ENCODE measurements at places on chromosomes 5 and 9.

DNA sequence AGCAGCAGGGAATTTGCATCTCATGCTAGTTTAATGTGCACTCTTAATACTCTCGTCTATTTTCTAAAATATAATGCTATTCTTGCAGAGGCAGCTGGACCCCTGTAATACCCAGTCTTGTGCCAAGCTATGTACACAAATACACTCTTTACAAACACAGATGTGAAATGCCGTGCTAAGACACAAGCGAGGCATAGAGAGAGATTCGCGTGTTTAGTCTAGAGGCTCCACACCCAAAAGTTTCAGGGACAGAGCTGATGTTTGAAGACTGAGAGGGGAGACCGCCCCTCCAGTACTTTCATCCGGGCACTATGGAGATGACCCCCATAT, 1.2 kb downstream of the DPYSL3 start:
- DNase-seq = no peak

DNA sequence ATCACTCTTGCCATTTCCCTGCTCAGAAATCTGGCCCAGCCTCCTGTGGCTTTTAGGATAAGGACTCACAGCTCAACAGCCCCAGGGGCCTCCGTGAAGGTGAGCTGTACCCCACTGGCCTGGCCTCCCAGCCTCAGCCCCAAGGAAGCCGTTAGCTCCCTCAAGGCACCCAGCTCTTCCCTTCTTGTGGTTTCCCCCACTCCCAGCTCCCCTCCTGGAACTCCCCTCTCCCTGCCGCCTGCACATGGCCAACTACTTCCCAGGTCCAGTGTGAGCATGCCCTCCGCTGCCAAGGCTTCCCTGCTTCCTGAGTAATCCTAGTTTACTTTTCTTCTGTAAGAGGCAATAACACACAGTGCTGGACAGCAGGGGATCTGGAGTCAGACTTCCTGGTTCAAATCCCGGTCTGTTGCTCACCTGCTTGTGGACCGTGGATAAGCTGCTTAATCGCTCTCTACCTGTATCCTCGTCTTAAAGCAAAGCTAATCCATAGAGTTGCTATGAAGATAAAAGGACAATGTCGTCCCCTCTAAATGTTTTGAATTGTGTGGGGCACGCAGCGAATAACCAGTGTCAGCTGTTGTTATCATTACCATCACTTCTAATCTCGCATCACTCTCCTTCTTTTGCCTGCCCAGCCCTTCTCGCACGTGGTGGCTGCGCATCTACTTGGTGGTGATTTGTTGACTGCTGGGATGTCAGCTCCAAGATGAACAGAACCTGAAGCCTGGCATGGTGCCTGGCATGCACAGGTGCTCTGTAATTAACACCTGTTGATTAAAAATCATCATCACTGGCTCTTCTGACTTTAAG, 86.6 kb downstream of the C5orf15 start:
- DNase-seq = no peak

- no peak for DNase-seq
Observed at GRCh38 chr9:126862104-126862761, 1.8 kb downstream of the ZBTB34 start.

- DNase-seq = no peak
Observed at GRCh38 chr5:39426051-39426745, 1.4 kb upstream of the DAB2 start.

DNA sequence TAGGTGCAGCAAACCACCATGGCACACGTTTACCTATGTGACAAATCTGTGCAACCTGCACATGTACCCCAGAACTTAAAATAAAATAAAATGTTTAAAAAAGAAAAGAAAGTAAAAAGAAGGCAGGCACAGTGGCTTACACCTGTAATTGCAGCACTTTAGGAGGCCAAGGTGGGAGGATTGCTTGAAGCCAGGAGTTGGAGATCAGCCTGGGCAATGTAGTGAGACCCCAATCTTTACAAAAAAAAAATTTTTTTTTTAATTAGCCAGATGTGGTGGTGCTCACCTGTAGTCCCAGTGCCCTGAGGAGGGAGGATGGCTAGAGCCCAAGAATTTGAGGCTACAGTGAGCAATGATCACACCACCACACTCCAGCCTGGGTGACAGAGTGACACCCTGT, 12.5 kb upstream of the LHFPL2 start:
- DNase-seq = no peak

GRCh38 chr5:35811108-35811741, 45.5 kb upstream of the IL7R start:
- no peak for DNase-seq

- DNase-seq = no peak
Observed at GRCh38 chr5:143772621-143773020, 39.3 kb upstream of the HMHB1 start.

DNA sequence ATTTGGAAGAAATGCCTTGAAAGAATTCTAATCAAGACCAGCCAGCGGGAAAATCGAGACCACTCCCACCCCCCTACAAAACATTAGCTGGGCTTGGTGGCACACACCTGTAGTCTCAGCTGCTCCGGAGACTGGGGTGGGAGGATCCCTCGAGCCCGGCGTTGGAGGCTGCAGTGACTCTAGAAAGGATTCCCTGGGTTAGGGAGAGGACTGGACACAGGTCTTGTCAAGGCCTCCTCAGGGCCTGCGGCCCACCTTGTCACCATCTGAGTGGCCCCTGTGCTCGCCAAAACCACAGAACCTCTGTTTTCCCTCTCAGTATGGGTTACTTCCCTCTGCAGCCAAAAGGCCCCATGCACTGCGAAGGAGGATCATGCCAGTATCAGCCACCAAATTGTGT, 16.5 kb upstream of the GOLM1 start:
- no peak for DNase-seq

GRCh38 chr5:10746711-10747110, 14.3 kb downstream of the DAP start:
- DNase-seq = no peak

DNA sequence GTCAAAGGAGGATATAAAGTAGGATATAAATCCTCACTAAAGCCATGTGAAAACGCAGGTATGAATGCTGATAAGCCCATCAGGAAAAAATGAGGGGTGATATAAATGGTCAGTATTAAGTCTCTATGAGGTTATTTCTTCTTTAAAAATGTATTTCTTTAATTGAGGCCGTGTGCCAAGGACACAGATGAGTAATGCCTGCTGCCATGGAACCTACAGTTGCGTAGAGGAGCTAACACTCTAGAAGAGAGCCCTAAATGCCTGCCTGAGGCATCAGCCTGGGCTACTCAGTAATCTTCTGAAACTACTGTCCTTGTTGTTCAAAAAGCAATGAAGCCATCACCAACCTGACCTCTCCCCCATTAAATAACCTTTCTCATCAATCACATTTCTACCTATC, 84.9 kb downstream of the KLHL3 start:
- no peak for DNase-seq

GRCh38 chr9:112409758-112410157, 29.9 kb downstream of the HSDL2 start:
- no peak for DNase-seq

DNA sequence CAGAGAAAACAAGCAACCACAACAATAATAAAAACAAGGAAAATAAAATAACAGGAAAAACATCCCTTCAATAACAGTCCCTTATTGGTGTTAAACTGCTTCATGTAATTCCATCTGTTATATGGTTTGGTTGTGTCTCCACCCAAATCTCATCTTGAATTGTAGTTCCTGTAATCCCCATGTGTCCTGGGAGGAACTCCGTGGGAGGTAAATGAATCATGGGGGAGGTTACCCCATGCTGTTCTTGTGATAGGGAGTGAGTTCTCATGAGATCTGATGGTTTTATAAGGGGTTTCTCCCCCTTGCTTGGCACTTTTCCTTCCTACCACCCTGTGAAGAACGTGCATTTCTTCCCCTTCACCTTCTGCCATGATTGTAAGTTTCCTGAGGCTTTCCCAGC, 369.8 kb downstream of the TMEM232 start:
- DNase-seq = no peak
